ENCODE measurements at places on chromosomes 13 and 19. TPM values are rescaled to one million over a fixed set of nuclear protein-coding genes. Genes with fewer than 3 reads are reported as not detected.

The CGB2 gene
- total RNA-seq, result not detected

The PRSS57 gene
- total RNA-seq, result not detected

The IZUMO2 gene
- not detected for total RNA-seq

The ZSCAN22 gene
- 2.4 TPM for total RNA-seq

The USE1 gene
- 12.5 TPM for total RNA-seq

The URAD gene
- total RNA-seq, result not detected

The SYT3 gene
- not detected for total RNA-seq

The IFNL1 gene
- not detected for total RNA-seq

The ATP4A gene
- total RNA-seq, result not detected

The DACH1 gene
- not detected for total RNA-seq

The ZNF154 gene
- 4.7 TPM for total RNA-seq

The PIP5K1C gene
- 31.3 TPM for total RNA-seq

The PEAK3 gene
- total RNA-seq, result not detected

The MAMSTR gene
- 0.57 TPM for total RNA-seq
